NCI-H187 treated with DMSO at 0.1 percent for 48 hours (cell line): ENCODE measurements at places on chromosomes 7 and 10.

DNA sequence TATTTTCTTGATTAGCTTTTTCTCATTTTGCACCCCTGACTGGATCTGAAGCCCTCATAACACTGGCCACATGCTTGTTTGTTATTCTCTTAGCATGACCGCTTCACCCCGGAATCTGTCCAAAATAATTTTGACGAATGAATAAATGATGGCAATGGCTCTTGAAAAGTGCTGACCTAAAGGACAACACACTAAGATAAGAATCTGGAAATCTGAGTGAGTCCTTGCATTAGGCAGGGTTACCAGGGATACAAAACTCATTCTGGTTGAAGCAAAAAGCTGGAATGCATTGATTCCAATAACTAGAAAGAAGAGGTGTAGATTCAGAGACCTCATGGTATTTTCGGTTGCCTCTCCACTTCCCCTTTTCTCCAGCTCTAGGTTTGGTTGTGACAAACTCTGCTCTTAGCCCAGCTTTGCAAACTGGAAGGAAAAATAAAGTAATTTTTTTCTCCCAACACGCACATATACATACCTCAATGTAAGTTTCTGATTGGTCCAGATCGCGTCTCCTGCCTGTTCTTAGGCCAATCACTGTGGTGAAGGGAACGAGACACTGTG lies 157.4 kb downstream of the SKIDA1 start:
- no peak for DNase-seq

GRCh38 chr7:121798453-121798840 lies 74.5 kb upstream of the PTPRZ1 start:
- DNase-seq, result no peak

DNA sequence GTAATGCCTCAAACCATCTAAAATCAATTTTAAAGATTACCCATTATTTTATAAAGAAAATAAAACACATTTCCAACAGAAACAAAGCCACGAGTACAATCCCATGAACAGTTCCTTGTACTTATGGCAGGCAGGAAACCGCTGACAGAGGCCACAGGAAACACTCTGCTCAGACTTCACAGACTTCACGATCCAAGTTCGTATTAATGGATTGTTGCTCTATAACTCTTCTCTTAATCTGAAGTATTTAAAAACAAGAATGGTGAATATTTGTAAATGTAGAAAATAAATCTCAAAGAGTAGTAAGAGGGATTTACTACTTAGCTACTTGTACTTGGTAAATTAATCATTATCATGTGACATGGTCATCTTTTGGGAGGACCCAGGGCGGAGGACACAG lies 78.3 kb downstream of the SNX10 start:
- DNase-seq, result no peak

DNA sequence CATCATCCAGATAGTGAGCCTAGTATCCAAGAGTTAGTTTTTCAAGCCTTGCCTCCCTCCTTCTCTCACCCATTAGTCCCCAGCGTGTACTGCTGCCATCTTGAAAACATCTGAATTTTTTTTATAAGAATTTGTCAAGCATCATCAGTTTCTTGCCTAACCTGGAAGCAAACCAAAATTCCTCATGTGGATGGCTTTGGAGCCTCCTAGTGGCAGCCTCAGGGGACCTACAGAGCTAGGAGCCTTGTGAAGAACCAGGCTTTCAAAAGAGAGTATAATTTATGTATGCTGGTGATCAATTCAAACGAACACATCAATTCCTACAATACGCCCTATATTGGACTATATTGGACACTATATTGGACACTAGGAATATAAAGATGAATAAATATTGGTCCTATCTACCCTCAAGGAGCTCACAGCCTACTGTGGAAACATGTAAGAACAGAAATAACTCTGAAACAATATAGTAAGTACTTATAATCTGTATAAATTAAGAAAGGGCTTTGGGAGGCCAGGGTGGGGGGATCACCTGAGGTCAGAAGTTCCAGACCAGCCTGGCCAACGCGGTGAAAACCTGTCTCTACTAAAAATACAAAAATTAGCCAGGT lies 63.4 kb downstream of the HPSE2 start:
- DNase-seq, result no peak

DNA sequence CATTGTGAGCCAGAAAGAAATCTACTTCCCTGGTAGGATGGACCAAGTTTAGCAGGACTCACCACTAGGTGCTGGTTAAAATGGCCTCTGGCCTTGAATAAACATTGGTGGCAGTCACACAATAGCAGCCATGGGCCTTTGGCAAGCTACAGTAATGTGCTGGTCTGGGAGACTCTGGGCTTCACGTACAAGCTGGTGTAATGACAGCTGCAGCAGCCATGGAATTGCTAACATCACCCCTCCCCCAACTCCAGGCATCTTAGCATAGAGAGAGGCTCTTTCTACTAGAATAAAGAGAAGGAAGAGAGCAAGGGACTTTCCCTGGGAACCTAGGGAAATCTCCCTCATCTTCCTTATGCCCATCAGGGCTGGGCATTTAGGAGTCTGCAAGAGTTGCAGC lies 205.1 kb upstream of the SEMA3A start:
- DNase-seq, result no peak

DNA sequence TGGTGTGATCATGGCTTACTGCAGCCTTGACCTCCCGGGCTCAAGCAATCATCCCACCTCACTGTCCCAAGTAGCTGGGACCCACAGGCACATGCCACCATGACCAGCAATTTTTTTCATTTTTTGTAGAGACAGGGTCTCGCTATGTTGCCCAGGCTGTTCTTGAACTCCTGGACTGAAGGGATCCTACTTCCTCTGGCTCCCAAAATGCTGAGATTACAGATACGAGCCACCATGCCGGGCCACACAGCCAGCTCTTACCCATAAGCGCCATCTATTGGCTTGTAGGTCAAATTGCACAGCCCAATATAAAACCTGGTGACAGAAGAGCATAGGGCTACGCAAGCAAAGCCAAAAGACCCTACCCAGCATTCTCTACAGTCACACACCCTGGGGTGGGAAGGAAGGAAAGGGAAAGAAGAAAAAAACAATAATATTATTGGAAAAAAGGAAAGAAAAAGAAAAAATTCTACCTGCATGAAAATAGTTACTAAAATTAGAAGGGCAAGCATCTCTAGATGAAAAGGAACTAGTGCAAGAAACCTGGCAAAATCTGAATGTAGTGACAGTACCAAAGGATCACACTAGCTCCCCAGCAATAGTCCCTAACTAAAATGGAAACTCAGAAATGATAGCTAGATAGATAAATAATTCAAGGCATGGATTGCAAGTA lies 29.4 kb upstream of the AMPH start:
- DNase-seq, result no peak

DNA sequence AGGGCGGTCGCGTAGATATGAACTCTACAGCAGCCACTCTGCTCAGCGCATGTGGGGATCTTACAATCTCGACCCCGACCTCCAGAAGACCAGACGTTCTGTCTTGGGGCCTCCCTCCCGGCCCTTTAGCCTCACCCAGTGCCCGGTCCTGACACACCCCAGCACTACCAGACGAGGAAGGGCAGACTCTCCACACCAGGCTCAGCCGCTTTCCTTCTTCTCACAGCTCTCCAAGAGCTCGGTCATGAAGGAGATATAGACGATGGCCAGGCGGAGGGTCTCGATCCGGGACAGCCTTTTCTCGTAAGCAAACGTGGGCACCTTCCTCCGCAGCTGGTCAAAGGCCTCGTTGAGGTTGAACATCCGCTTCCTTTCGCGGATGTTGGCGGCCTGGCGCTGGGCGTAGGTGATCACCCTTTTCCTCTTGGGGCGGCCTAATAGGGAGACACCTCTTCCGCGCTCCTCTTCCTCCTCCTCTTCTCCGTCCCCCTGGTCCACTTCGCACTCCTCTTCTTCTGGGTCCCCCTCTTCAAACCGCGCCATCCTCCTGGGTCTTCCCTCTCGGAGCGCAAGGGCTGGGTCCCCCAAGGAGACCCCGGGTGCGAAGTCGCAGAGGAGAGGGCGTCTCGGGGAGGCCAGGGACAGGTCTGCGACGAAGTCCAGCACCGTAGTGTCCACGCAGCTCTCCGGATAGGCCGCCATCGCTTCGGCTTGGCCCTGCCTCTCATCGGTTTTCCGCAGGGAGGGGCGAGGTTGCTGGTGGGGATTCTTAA lies at the start of gene FERD3L:
Gene FERD3L (minus strand): TSS at position 761 of the 773 bp plus-strand sequence. CDS start 59 bp downstream, at position 702.
- DNase-seq, result no peak

GRCh38 chr10:93715345-93715744 lies 13.0 kb upstream of the FRA10AC1 start:
- DNase-seq, result no peak

- DNase-seq, result no peak
Measured at GRCh38 chr10:74337330-74338016, 186.5 kb downstream of the ADK start.

- no peak for DNase-seq
Measured at GRCh38 chr7:47186316-47186715, 395.6 kb downstream of the TNS3 start.

DNA sequence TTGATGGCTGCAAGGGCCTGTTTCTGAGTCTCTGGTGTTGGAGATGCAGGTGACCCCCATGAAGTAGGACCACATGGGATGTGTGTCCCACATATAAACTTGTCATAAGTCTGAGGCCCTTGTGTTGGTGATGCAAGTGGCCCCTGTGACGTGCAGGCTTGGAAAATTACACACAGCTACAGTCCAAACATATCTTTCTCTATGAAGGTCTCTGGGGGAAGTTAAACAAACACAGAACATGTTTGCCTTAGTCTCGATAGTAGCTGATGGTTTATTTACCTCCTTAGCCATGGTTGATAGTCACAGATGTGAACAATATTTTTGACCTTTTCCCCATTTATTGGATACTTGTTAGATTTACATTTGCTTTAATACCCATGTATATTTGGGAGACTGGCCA lies 64.7 kb downstream of the ADCY1 start:
- DNase-seq, result no peak

- no peak for DNase-seq
Measured at GRCh38 chr7:77434570-77435275, 18.6 kb upstream of the GSAP start.

- no peak for DNase-seq
Measured at GRCh38 chr10:74994854-74995253, 116.6 kb upstream of the SAMD8 start.

DNA sequence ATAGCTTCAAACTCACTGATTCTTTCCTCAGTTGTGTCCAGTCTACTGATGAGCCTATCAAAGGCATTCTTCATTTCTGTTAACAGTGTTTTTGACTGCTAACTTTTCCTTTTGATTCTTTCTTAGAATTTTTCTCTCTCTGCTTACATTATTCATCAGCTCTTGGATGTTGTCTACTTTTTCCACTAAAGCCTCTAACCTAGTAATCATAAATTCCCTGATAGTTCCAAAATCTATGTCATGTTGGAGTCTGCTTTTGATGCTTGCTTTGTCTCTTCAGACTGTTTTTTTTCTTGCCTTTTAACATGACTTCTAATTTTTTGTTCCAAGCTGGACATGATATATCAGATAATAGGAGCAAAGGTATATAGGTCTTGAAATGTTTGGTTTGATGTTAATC lies 78.0 kb downstream of the ADAM22 start:
- DNase-seq, result no peak

GRCh38 chr7:157574120-157574825 lies 237.5 kb downstream of the DNAJB6 start:
- no peak for DNase-seq

DNA sequence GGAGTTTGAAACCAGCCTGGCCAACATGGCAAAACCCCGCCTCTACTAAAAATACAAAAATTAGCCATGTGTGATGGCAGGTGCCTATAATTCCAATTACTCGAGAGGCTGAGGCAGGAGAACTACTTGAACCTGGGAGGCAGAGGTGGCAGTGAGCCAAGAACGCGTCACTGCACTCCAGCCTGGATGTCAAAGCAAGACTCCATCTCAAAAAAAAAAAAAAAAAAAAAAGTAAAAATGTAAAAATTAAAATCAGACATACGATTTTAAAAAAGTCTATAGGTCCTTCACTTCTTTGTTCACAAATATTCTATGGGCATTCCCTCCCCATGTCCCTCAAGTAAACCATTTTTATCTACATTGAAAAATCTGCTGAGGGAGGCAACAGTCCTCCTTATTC lies 34.9 kb upstream of the TLL2 start:
- no peak for DNase-seq

- DNase-seq, result no peak
Measured at GRCh38 chr10:98033515-98033914, 3.1 kb upstream of the CRTAC1 start.

GRCh38 chr10:12214763-12215218 lies 18.8 kb downstream of the CDC123 start:
- DNase-seq, result no peak

GRCh38 chr7:112721366-112721765 lies 68.8 kb downstream of the TMEM168 start:
- no peak for DNase-seq

DNA sequence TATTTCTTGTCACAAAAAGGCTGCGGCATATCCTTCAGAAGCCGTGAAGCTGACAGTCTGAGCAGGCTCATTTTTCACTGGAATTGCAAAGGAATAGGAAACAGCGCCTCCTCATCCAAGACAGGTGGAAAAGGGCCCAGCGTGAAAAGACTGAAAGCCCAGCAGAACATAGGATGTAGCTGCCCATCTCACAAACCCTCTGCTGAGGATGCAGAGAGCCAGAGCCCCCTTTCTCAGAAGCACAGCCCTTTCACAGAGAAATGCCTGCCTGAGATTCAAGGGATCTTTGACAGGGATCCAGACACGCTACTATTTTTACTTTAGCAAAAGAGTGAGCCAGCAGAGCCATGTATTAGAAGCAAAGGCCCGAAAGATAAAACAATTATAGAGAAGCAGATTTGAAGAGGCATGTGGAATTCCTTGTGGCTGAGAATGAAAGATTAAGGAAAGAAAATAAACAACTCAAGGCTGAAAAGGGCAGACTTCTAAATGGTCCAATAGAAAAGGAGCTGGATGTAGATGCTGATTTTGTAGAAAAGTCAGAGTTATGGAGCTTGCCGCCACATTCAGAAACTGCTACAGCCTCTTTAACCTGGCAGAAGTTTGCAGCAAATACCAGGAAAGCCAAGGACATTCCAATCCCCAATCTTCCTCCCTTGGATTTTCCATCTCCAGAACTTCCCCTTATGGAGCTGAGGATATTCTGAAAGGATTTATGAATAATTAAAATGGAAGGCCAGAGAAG lies 36.9 kb downstream of the GDI2 start:
- no peak for DNase-seq

GRCh38 chr7:148579366-148579765 lies 11.2 kb upstream of the C7orf33 start:
- DNase-seq, result no peak

GRCh38 chr7:100342765-100343164 lies 15.2 kb upstream of the PILRB start:
- DNase-seq, result no peak

GRCh38 chr7:44727158-44727936 lies 21.3 kb upstream of the ZMIZ2 start:
- no peak for DNase-seq

DNA sequence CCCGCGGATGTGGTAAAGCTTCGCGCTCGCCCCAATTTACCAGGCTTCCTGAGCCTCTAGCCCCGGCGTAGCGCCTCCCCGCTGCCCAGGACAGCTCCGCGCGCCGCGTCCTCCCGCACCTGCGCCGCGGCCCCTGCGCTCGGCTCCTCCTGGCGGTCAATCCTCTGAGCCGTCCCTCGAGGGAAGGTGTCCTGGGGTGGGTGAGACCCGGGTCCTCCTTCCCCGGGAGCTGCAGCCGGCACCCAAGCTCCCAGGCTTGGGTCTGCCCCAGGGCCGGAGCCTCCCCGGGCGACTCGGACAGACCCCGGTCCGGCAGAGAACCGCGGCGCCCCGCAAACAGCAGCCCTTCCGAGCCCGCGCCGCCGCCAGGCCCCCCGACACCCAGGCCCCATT lies 512 bp downstream of the OSBPL3 start:
- no peak for DNase-seq
